Stimulated activated CD8-positive, alpha-beta memory T cell treated with anti-CD3 and anti-CD28 coated beads, Interleukin-4, amount 100 ng/mL, for 4 hours (primary cell): ENCODE measurements at places on chromosomes 7 and 10.

DNA sequence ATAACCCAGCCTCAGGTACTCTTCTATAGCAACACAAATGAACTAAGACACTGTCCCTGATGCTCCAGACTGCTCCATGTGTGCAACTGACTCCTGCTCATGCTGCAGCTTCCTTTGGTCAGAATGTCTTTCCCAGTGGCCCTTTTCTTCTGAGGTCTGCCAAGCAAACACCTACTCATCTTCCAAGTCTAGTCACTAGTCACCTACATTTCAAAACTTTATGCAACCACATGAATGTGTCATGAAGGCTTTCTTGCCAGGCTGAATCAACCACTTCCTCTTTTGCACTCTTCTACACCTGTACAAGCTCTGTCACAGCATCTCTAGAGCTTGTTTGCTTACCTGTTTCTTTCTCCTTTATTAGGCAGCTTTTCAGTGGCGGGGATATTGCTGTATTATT lies 75.8 kb downstream of the LSMEM1 start:
- DNase-seq = no peak

- DNase-seq = no peak
Observed at GRCh38 chr7:29606830-29607229, 43.2 kb downstream of the PRR15 start.

DNA sequence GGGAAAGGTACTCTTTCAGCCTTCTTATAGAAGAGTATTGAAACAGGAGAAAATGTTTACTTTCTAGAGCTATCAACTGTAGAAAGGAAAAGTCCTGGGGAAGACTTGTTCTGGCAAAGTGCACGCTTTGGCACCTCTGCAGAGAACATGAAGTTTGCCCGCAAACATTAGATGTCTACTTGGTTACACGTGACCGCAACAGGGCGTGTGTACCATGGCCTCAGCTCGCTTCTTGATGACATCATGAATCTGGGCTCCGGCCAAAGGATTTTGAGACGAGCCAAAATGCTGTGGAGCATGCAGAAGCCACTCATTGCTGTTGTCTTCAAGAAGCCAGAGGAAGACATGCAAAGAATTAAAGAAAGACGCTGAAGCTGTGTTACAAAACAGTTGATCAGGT lies 8.6 kb upstream of the TAS2R60 start:
- DNase-seq = no peak

DNA sequence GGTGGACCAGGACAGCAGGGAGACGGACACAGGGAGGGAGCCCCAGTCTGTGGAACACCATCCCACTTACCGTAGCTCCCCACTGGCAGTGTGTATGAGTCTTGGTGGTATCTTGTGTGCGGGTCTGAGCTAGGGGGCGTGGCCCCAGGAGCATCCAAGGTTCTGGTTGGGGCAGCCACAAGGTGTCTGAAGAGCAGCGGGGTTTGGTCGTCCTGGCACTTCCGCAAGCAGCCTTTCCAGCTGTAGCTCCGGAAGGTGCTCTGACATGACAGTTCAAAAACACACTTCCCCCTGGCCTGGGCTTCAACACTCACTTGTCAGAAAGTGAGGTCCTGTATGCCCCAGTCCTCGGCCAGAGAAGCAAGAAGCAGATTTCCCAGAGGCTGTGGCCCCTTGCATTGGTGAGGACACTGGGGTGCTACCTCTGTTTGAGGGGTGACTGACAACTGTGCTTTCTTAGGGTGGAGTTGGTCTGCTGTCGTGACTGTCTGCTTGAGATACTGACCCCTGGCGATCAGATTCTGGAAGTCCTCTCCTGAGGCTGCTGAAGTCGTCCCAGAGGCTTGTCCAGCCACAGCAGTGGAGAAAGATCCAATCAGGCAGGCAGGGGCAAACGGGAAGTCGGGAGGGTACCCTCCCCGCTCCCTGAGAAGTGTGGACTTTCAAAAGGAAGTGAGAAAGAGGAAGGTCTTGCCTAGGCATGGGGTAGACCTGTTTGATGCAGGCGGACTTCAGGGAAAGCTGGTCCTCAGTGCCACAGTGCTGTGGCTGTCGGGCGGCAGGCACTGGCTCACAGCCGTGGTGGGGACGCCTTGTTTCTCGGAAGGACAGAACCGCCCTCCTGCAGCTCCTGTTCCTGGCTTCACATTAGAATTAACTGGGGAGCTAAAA lies 51.4 kb upstream of the PFKFB3 start:
- no peak for DNase-seq

DNA sequence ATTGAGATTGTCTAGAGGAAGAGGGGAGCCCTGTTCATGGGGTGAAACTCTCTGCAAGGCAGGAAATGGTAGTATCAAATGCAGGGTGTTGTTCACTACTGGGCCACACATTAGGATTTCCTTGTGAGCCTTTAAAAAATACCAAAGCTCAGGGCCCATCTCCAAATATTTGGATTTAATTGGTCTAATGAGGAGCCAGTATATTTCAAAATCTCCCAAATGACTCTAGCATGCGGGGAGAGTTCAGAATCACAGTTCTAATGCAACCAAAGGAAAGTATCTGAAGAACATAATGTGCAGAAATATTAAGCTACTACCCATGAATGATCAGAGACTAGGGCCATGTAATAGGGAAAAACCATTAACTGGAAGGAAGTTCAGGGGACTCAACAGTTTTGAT lies 27.3 kb downstream of the JCAD start:
- no peak for DNase-seq

DNA sequence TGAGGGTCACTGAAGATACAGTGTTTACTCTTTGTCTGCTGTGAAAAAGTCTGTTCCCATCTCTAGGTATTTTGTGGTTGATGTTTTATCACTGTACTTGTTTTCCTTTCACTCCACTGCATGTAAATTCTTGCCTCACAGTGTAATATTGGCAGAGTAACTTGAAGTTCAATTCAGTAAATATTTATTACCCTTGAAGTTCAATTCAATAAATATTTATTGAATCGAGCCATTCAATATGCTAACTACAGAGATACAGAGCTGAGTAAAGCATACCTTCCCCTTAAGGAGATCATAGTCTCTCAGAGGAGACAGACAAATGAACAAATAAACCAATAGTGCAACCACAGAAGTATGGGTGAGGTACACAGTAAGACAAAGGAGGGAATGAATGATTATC lies 9.2 kb downstream of the NUDT13 start:
- no peak for DNase-seq
